Spleen (tissue), 13 donors: ENCODE measurements at places on chromosomes 2 and 18. TPM values are rescaled to one million over a fixed set of nuclear protein-coding genes. Genes with fewer than 3 reads are reported as not detected.

Gene NGEF
- total RNA-seq, result 0.79 TPM

Gene OBSL1
- 31.0 TPM for total RNA-seq

GRCh38 chr2:225865468-225865867 is 466.0 kb downstream of the NYAP2 start:
- no peak for DNase-seq
- H3K36me3 ChIP-seq, result no peaks in the 10 kb centered on the region
- H3K27me3 ChIP-seq, result no peaks in the 10 kb centered on the region
- no peak overlapping the region for H3K27ac ChIP-seq
- H3K4me1 ChIP-seq, result no peaks in the 10 kb centered on the region

GRCh38 chr2:72142570-72143440 is 4.9 kb downstream of the CYP26B1 start:
- H3K4me3 ChIP-seq, result peak overlapping the region; percentile 51
- peak; percentile 79 for DNase-seq
- no peaks in the 10 kb centered on the region for H3K36me3 ChIP-seq
- H3K27ac ChIP-seq, result no peak overlapping the region

- no peak overlapping the region for H3K27ac ChIP-seq
- no peak for DNase-seq
- H3K4me3 ChIP-seq, result no peak overlapping the region
- H3K27me3 ChIP-seq, result no peaks in the 10 kb centered on the region
- no peaks in the 10 kb centered on the region for H3K36me3 ChIP-seq
Measured at GRCh38 chr2:208501206-208501605, 94.6 kb downstream of the PTH2R start.

DNA sequence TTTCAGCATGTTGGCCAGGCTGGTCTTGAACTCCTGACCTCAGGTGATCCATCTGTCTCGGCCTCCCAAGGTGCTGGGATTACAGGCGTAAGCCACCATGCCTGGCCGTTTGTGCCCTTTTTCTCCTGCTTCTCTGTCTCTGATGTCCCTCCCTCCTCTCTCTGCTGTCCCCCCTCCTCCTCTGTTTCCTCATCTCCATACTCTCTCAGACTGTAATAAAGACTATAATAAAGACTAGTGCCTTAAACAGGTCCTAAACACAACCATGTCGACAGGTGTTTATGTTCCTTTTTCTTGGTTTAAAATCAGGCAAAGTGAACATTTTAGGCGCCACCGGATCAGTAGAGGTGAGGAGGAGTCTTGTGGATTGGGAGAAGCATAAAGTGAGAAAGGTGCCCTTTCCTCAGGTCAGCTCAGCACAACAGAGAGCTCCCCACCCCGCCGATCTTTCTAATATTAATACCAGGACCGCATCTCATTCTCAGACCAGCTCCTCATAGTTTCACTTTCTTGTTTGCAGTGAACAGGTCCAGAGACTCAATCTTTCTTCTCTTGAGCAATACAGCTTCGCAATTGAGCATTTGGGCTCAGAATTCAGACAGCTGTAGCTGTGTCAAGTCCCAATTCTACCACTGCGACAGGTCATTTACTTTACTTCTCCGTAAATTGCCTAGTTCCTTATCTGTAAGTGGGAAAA is 23.7 kb downstream of the TIMM21 start:
- H3K27me3 ChIP-seq, result no peaks in the 10 kb centered on the region
- no peaks in the 10 kb centered on the region for H3K36me3 ChIP-seq
- H3K4me1 ChIP-seq, result no peaks in the 10 kb centered on the region
- no peak overlapping the region for H3K27ac ChIP-seq
- H3K4me3 ChIP-seq, result peak overlapping the region; percentile 54

DNA sequence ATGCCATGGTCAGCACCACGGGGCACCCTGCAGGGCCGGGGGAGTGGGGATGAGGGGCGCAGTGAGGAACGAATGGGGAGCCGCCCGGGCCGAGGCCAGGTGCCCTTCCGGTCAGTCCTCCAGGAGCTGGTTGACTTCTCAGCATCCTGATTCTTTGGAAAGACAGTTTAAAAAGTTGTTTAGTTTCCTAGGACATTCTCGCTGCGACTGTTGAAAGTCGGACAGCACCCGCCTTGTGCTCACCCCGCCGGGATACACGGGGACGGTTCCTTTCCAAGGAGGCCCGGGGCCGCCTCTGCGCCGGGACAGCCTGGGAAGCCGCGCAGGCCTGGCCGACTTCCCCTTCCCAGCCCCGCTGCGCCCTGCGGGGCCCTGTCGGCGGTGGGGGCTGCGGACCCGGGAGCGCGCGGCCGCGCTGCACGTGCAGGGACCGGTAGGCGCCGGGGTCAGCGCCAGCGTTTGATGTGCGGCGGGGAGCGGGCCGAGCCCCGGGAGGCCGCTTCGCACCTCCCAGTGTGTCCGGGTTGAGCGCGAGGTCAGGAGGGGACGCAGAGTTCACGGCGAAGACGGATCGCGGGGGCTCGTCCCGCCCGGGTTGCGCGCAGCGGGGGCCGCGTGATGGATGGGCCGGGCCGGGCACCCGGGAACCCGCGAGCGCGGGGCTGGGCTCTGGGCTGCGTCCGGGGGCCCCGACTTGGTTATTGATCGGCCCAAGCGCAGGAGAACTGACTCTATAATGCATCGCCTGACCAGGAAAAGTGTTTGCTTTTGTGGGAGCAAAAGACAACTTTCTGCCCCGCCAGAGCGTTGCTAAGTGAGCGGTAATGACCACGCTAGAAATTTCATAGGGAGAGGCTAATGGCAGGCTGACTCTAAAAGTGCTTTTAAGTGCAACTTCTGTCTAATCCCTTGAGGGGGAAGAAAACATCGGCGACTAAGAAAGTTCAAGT is 28.0 kb upstream of the SMIM21 start:
- no peaks in the 10 kb centered on the region for H3K36me3 ChIP-seq
- peaks cover 15% of the 10 kb centered on the region for H3K4me1 ChIP-seq
- no peak for DNase-seq
- H3K27me3 ChIP-seq, result peaks cover 8% of the 10 kb centered on the region
- peak overlapping the region; percentile 45 for H3K4me3 ChIP-seq
- no peak overlapping the region for H3K27ac ChIP-seq

DNA sequence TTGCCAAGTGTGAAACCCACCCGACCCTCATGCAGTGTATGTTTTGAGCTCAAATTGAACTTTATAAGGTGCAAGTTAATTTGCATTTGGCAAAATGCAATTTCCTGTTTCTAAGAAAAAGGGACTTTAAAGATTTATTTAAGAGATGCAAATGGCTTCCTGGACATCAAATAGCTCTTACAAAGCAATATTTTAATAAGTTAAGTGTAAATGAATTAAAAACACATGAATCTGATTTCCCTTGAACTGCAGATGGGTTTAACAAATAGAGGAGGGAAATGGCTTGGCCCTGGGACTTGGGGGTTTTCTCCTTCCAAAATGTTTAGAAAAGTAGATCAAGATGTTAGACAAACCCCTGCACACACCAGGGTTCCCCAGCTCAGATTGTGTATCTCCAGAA is 116.0 kb downstream of the EN1 start:
- H3K4me3 ChIP-seq, result no peak overlapping the region
- DNase-seq, result no peak
- H3K36me3 ChIP-seq, result no peaks in the 10 kb centered on the region

DNA sequence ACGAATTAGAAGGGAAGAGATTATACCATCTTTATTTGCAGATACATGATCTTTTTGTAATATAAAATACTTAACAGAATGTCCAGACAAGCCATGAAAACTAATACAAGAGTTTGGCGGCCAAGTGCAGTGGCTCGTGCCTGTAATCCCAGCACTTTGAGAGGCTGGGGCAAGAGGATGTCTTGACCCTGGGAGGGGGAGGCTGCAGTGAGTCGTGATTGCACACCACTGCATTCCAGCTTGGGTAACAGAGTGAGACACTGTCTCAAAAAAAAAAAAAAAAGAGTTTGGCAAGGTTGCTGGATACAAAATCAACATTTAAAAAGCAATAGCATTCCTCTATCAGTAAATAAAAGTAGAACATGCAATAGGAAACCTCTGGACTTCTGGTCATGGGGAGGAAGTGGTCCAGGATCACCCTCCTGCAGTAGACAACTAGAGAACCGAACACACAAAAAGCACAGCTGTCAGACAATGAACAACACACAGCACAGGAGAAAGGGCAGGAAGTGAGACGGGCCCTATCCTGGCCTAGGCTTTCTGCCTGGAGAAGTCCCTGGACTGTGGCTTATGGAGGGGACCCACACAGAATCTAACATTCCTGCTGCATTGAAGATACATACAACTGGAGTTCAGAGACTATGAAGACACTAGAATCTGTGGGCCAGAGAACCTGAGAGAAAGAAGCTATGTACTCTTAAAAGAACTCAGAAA is 118.9 kb upstream of the ARL4C start:
- H3K27ac ChIP-seq, result no peak overlapping the region
- H3K4me3 ChIP-seq, result no peak overlapping the region
- peaks cover 9% of the 10 kb centered on the region for H3K4me1 ChIP-seq
- DNase-seq, result no peak

GRCh38 chr18:6960656-6961055 is 156.9 kb downstream of the LAMA1 start:
- H3K27me3 ChIP-seq, result no peaks in the 10 kb centered on the region
- no peak overlapping the region for H3K27ac ChIP-seq
- no peak overlapping the region for H3K4me3 ChIP-seq

DNA sequence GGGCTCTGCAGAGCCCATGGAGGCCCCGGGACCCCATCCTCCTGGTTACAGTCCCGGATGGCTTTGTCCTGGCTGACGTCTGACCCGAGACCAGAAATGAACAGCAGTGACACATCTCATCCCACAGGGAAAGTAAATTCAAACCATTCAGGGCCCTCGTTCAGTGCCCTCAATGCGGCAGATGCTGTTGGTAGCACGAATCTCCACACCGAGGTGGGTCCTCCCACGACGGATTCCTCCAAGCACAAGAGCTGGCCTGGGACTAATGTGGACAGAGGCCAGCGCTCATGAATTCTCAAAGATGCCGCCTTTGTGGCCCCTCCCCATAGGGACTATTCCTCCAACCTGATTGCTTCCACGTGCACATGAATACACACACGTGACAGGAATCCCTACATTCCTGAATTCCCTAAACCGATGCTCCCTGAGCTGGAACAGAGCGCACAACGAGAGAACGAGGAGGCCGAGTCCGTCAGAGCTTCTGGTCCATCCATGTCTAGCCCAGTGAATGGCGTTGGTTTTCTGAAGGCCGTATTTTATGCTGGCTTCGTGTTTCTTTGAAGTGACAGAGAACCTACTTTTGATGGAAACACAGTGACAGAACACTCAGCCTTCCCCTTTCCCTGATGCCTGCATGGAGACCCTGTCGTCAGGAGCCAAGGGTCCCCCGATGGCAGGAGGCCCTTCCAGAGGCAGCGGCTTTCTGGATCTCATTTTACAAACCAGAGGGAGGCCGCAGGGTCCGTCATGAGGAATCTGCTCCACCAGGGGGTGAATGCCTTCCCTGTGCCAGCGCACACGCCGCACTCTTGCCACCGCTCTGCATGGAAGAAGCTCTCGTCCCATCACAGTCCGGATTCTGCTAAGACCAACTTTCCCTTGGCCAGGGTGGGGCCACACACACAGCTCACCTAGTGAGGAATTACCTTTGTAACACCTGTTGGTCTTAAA is 64.3 kb upstream of the SNTG2 start:
- H3K27me3 ChIP-seq, result no peaks in the 10 kb centered on the region
- no peaks in the 10 kb centered on the region for H3K4me1 ChIP-seq
- no peaks in the 10 kb centered on the region for H3K36me3 ChIP-seq

GRCh38 chr18:71798986-71799673 is 745.0 kb downstream of the CBLN2 start:
- no peak for DNase-seq
- no peak overlapping the region for H3K27ac ChIP-seq
- H3K4me3 ChIP-seq, result no peak overlapping the region
- H3K36me3 ChIP-seq, result no peaks in the 10 kb centered on the region

GRCh38 chr2:236748385-236748784 is 178.8 kb downstream of the ACKR3 start:
- H3K27ac ChIP-seq, result no peak overlapping the region
- H3K27me3 ChIP-seq, result no peaks in the 10 kb centered on the region

DNA sequence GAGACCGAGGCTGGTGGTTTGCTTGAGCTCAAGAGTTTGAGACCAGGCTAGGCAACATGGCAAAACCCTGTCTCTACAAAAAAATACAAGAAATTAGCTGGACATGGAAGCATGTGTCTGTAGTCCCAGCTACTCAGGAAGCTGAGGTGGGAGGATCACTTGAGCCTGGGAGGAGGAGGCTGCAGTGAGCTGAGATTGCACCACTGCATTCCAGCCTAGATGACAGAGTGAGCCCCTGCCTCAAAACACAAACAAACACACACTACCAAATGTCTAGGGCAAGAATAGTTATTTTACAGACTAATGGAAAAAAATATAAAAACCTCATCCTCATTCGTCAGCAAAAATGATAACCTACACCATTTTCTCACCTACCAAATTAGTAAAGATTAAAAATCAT is 15.3 kb downstream of the BUB1 start:
- H3K27ac ChIP-seq, result no peak overlapping the region
- H3K27me3 ChIP-seq, result no peaks in the 10 kb centered on the region
- H3K4me1 ChIP-seq, result no peaks in the 10 kb centered on the region
- H3K4me3 ChIP-seq, result no peak overlapping the region

GRCh38 chr2:202671317-202672035 is 36.7 kb downstream of the FAM117B start:
- H3K36me3 ChIP-seq, result no peaks in the 10 kb centered on the region
- H3K4me3 ChIP-seq, result no peak overlapping the region

DNA sequence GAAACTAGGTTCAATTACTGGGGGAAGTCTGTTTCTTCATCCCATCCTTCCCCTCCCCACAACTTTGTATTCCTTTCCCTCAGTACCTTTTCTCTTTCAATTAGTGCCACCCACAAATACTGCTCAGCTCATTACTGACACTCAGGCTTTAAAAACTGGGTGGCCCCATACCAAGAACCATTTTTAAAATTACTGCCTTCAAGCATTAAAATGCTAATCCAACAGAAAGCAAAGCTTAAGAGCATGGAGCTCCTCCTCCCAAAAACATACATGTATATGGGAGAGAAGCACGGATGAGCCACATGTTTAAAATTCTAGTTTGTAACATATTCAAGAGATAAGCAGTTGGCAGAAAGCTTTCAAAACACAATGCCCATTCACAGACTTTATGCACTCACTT is 44.0 kb downstream of the IRS1 start:
- DNase-seq, result no peak
- no peak overlapping the region for H3K27ac ChIP-seq
- no peaks in the 10 kb centered on the region for H3K36me3 ChIP-seq
- no peaks in the 10 kb centered on the region for H3K27me3 ChIP-seq
- H3K4me1 ChIP-seq, result no peaks in the 10 kb centered on the region

DNA sequence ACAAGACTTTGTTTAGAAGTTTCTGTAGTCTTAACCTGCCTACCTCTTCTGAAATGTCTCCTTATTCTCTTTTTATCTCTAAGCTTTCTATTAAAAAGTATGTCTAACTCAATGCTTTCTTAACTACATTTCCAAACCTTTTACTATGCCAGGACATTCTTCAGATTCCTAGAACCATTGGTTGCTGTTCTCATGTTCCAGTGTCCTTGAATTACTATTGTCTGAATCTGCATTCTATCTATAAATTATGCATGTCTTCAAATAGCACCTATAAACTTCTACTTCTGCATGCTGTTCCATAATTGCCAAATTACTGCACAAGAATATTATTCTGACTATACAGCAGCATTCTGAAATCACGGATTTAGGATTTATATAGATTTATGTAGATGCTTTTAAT is 166.0 kb upstream of the VWC2L start:
- H3K4me3 ChIP-seq, result no peak overlapping the region
- no peak overlapping the region for H3K27ac ChIP-seq
- no peaks in the 10 kb centered on the region for H3K4me1 ChIP-seq
- H3K27me3 ChIP-seq, result no peaks in the 10 kb centered on the region
- DNase-seq, result no peak
